NCI-H510A treated with DMSO at 0.1 percent for 48 hours (cell line): ENCODE measurements at places on chromosomes 12 and 14.
A peak's percentile ranks its signal among the peaks of the same experiment; 100 is the strongest.

GRCh38 chr12:125032466-125033152 lies 32.6 kb upstream of the AACS start:
- DNase-seq, result no peak

DNA sequence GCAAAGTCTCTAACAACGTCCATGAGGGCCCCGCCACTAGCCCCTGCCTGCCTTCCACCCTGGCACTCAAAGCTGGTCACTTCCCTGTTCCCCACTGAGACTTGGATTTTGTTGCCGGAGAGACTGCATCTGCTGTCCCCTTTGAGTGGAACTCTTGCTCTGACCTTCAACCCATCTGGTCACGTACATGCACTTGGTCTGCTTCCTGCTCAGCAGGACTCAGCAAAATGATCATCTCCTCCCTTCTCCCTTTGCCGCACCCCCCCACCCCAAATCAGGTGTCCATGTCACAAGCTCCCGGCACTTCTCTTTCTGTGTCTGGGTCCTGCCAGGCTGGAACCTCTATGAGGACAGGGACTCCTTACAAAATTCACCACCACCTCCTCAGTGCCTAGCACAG lies 180.9 kb downstream of the CHST11 start:
- no peak for DNase-seq

- no peak for DNase-seq
Measured at GRCh38 chr14:95489214-95490137, 27.0 kb downstream of the SYNE3 start.

GRCh38 chr12:94261119-94261518 lies 112.7 kb downstream of the PLXNC1 start:
- no peak for DNase-seq

DNA sequence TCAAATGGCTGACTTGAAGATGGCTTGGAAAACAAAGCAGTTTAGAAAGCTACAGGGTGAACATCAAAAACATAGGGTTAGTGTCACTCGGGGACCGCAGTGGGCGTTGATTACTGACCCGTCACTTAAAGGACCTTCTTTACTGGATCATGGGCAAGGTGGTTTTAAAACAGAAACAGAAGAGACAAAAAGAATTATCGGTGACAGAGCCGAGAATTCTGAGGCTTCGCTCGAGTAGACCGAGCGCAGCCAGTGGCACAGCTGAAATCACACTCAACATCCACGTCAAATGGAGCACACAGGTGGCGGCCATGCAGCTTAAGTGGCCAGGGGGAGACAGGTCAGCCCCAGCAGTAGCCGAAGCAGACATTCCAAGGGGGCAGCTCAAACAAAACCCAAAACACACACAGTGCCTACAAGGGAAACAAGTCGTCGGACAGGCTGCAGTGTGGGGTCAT lies 17.3 kb downstream of the SNRNP35 start:
- peak; percentile 72 for DNase-seq

- DNase-seq, result no peak
Measured at GRCh38 chr12:92718483-92718990, 15.7 kb downstream of the PLEKHG7 start.

- DNase-seq, result no peak
Measured at GRCh38 chr14:33745163-33745562, 205.7 kb downstream of the EGLN3 start.
